NCI-H1092 treated with DMSO at 0.1 percent for 48 hours (cell line): ENCODE measurements at places on chromosomes 4 and X.

- no peak for DNase-seq
These were observed 285.9 kb downstream of the ARHGAP10 start for GRCh38 chr4:148017801-148018200.

DNA sequence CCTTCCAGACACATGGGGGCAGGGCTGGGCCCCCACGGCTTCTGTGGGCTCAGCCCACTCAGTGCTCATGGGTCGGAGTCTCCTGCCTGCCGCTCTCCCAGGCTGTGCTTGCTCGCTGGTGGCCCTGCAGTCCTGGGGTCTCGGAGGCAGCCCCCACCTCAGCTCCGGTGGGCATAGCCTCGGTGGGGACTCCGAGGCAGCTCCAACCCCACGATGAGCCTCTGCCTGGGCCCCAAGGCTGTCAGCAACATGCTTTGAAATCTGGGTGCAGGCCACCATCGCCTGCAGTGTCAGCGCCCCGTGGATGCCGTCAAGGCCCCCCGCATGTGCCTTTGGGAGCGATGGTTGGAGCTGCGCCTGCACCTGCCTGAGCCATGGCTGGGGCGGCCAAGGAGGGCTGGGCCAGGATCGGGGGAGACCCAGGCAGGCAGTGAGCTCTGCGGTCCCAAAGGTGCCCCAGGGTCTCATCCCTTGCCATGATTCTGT, 30.2 kb upstream of the SPON2 start:
- DNase-seq, result no peak

DNA sequence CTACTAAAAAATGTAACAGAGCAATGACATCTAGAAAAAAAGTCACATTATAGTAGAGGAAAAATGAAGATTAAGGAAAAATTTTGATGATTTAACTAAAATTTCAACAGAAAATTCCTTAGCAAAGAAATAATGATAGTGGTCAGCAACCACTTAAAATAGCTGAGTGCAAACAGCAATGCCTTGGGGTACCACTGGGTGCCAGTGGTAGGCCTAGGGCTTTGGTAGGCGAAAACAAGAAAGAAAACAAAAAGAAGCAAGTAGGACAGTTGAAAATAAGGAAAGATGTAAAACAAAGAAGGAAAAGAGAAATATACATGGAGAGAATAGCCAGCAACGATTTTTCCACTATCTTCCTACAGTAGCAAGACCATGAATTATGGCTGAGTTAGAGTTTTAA, 313.5 kb upstream of the IRS4 start:
- no peak for DNase-seq

DNA sequence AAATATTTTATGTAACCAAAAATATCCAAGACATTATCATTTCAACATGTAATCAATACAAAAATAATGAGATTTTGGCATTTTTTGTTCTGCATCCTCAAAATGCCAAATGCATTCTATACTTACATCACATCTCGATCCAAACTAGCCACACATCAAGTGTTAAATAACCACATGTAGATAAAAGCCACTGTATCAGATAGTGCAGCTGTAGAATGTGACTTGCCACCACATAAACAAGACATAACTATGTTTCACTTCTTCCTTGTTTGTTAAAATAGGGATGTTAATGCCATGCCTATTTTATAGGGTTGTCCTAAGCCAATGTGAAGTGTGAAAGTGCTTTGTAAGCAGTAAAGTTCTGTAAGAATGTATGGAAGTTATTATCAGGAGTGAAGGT, 20.9 kb downstream of the INTS6L start:
- no peak for DNase-seq

GRCh38 chr4:88623097-88623496, 30.8 kb downstream of the HERC3 start:
- no peak for DNase-seq

GRCh38 chrX:43693602-43694406, 37.7 kb downstream of the MAOA start:
- peak; percentile 26 for DNase-seq

DNA sequence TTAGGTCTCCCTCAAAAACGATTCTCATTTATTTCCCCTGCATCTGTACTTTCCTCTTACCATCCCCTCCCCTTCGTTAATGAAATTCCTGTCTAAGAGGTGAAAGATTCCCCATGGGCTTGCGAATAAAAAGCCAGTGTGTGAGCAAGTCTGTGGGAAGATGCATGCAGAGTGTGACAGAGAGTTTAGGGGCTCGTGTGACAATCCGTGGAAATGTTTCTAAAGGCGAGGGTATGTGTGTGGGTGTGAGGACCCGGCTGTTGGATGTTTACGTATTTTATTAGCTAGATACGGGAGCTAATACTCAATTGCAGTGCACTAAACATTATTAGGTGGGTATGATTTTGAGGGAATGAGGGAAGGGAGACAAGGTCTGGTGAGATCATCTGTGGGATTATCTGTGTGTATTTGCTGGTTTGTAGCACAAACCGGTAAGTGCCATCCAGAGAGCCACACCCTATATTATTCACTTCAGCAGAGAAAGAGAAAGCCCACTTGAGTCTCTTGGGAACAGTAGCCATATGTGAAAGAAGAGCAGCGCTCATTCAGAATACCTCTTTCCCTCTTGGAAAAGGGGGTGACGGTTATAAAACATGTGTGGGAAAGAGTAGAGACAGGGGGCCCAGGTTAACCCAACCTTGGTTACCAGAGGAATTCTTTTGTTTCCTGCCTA, 893 bp upstream of the HOPX start:
- no peak for DNase-seq

DNA sequence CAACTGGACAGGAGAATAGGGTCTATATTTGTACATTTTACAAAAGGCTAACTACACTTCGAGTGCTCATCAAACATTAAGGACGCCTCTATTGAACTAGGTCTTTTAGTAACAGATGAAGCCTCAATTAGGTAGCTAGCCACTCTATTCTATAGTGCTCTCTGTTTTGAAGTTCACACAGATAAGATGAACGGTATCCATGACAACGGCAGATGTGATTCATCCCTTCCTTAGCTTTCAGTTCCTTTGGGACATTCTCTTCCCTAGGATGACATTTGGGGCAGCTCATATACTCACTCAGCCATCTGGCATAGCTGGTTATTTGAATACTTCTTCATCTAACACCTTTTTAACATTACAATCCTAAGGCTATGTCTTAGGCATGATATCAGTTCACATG, 62.4 kb upstream of the WDFY3 start:
- peak; percentile 51 for DNase-seq
